ENCODE measurements at places on chromosomes 3 and 15. TPM values are rescaled to one million over a fixed set of nuclear protein-coding genes. Genes with fewer than 3 reads are reported as not detected.

DNA sequence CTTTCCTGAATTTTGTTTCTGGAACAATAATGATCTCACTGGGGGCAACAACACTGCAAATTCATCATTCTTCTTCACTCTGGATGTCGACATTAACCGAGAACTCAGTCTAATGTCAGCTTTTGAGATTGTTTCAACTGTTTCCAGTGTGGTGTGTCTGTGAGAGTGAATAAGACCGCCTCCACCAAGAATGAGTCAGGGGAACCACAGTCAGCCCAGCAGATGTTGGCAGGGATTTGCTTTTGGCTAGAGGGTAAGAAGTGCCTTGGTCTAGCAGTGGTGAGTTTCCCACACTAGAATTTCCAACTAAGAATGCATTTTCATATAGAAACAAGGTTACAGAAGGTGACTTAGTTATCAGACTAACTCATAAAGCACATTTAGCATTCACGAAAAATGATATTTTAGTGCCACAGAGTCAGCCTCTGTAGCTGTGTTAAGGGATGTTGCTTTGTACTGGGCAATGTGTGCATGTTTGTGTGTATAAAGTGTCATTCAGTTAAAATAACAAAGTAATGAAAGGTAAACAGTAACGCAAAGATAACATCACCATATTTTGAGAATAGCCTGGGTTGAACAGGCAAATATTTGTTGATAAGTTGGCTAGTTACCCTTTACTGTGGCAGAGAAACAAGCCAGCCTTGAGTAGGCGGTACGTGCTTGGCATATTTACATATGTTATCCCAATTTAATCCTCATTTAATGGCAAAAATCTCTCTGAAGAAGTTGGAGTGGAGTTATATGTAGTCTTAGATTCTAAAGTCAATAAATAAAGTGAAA lies 33.8 kb downstream of the DRD3 start:
- H3K36me3 ChIP-seq, result no peaks in the 10 kb centered on the region
- no peak overlapping the region for H3K27ac ChIP-seq
- H3K27me3 ChIP-seq, result no peaks in the 10 kb centered on the region
- peak; percentile 73 for DNase-seq
- peaks cover 7% of the 10 kb centered on the region for H3K4me1 ChIP-seq

DNA sequence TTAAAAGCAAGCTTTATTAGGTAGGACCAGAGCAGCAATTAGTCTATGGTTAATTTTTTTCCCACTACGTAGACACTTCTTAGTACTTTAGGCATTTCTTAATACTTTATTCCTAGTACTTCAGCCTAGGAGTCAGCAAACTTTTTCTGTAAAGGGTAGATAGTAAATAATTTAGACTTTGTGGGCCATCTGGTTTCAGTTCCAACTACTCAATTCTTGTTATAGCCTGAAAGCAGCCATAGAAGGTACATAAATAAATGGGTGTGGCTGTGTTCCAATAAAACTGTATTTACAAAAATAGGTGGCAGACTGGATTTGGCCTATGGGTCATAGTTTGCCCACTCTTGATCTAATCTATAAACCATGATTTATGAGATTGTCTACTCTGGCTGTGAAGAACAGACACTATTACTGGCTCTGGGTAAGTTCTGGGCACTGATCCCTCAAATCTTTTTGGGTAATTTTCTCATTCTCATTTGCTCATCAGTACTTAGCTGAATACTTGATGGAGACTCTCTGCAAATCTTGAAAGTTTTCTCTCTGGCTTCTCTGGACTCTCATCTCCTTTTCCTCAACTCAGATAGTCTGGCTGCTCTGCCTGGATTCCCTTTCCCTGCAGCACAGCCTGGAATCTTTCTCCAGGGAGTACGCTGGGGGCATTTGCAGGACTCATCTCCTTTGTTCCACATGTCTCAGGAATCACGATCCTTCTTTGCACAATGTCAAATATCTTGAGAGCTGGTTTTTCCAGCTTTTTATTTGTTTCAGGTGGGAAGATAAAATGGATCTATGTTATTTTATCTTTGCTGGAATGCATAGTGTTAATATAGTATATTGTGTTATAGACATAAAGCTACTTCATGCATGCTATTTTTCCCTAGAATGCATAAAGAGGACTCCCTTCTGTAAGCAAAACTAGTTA lies 524.8 kb upstream of the TBL1XR1 start:
- H3K27me3 ChIP-seq, result no peaks in the 10 kb centered on the region
- no peaks in the 10 kb centered on the region for H3K36me3 ChIP-seq
- no peak overlapping the region for H3K27ac ChIP-seq
- H3K4me3 ChIP-seq, result no peak overlapping the region
- DNase-seq, result no peak

DNA sequence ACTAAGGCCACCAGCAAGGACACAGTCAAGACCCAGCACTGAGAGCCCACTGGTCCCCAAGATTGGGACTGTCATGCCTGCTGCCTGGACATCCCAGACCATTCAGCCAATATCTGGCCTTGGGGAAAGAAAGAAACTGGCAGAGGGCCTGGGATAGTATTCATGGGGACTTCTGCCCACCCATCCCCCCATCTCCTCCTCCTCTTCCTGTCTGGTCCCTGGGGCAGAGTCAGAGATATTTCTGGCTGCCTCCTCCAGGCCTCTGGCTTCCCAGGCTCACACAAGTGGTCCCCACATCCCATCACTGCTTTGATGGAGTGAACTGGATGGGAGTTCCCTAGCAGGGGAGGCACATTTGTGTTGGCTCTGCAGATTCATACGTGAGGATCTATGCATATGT lies 4.2 kb upstream of the RASL12 start:
- no peaks in the 10 kb centered on the region for H3K36me3 ChIP-seq
- H3K4me1 ChIP-seq, result no peaks in the 10 kb centered on the region
- H3K27ac ChIP-seq, result no peak overlapping the region
- H3K4me3 ChIP-seq, result no peak overlapping the region

DNA sequence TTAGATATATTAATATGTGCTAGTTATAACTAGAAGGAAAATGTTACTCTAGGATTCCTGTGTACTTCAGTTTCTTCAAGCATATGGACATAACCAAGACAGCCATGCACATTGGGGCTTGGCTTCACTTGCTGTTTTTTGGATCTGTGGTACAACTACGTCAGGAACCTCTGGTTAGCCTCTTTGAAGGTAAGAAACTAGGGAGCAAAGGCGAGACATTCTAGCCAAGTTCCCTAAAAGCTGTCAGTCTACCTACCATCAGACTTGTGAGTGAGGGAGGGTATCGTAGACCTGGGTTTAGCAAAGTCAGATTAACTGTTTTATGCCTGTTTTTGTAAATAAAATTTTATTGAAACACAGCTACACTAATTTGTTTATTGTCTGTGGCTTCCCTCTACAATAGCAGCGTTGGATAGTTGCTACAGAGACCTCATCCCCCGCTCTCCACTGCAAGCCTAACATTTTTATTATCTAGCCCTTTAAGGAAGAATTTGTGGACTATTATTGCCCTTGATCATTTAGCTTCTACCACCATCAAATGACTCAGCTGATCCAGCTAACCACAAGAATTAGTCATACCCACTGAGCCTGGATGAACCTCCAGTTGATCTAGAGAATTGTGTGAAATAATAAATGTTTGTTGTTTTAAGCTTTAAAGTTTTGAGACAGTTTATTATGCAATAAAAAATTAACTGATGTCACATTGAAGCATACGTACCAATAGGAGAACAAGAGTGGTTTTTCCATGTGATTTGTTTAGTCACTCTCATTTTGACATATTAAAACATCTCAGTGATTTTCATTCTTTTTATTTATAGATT lies 58.1 kb downstream of the RSRC1 start:
- H3K27me3 ChIP-seq, result no peaks in the 10 kb centered on the region
- H3K27ac ChIP-seq, result no peak overlapping the region
- peaks cover 6% of the 10 kb centered on the region for H3K4me1 ChIP-seq
- DNase-seq, result peak; percentile 29
- no peak overlapping the region for H3K4me3 ChIP-seq

The RTP4 gene
- 1.0 TPM for total RNA-seq

- H3K4me3 ChIP-seq, result no peak overlapping the region
- peaks cover 5% of the 10 kb centered on the region for H3K4me1 ChIP-seq
- no peaks in the 10 kb centered on the region for H3K27me3 ChIP-seq
- no peaks in the 10 kb centered on the region for H3K36me3 ChIP-seq
- no peak for DNase-seq
Measured at GRCh38 chr3:151431940-151432339, 28.9 kb downstream of the IGSF10 start.

- DNase-seq, result no peak
- H3K4me3 ChIP-seq, result no peak overlapping the region
- H3K27me3 ChIP-seq, result no peaks in the 10 kb centered on the region
- H3K27ac ChIP-seq, result no peak overlapping the region
- H3K36me3 ChIP-seq, result no peaks in the 10 kb centered on the region
Measured at GRCh38 chr3:184255291-184256039, 5.9 kb downstream of the CAMK2N2 start.

GRCh38 chr15:73700041-73700842 lies 16.1 kb downstream of the CD276 start:
- H3K27me3 ChIP-seq, result no peaks in the 10 kb centered on the region
- peaks cover 34% of the 10 kb centered on the region for H3K4me1 ChIP-seq
- H3K27ac ChIP-seq, result no peak overlapping the region
- no peaks in the 10 kb centered on the region for H3K36me3 ChIP-seq
- H3K4me3 ChIP-seq, result no peak overlapping the region

The TRAT1 gene
- total RNA-seq, result 0.39 TPM

- no peak overlapping the region for H3K27ac ChIP-seq
- no peaks in the 10 kb centered on the region for H3K4me1 ChIP-seq
- no peak overlapping the region for H3K4me3 ChIP-seq
- no peaks in the 10 kb centered on the region for H3K27me3 ChIP-seq
- no peak for DNase-seq
Measured at GRCh38 chr15:46489276-46489675, 854.4 kb downstream of the SQOR start.

DNA sequence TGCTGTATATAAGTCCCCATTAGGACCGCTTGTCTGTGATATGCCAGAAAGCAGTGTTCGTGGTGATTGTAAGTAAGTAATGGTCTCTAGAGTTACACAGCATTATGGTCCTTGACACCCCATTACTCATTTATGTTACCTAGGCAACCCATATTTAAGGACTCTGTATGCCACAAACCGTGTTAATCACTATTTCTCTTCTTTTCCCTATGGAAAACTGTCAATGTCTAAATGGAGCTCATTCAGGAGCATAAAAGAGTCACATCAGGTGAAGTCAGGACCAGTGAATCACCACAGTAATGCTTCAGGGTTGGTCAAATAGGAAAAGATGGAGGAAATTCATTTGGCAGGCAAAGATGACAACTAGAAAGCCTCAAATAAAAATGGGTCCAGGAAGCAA lies 146.6 kb upstream of the PEX5L start:
- no peaks in the 10 kb centered on the region for H3K27me3 ChIP-seq
- H3K36me3 ChIP-seq, result no peaks in the 10 kb centered on the region
- no peak overlapping the region for H3K27ac ChIP-seq
- H3K4me3 ChIP-seq, result no peak overlapping the region
- DNase-seq, result no peak

DNA sequence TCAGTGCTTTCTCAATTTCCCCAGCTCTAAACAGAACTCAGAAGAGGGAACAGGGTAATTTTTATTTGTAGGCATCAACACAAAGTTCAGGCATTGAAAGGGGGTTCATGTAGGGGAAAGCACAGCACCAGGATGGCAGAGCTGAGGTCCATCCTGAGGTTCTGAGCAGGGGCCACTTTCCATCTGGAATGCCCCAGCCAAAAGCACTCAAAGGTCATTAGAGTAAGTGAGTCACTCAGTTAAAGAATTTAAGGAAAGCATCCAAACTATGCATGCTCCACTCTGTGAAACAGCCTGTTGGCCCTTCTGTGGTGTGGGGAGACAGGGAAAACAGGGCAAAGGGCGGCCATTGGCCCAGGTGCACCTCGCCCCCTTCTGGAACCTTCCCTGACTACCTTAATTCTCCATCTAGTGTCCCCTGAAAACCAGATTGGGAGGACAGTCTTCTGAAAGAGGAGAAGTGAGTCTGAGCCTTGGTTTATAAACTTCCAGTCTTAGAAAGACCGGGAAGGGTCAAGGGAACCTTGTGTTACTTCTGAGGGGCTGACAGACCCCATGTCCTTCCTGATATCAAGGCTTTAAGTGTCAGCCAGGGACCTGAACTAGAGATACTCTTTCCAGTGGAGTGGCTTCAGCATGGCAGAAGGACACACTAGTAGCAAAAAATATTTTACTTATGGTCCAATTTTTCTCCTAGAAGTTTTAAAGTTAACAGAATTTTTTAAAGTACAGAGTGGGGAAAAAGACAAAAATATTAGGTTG lies 133.3 kb downstream of the MYLK start:
- H3K27me3 ChIP-seq, result no peaks in the 10 kb centered on the region
- H3K4me3 ChIP-seq, result no peak overlapping the region
- no peak for DNase-seq
- H3K4me1 ChIP-seq, result no peaks in the 10 kb centered on the region

The AADACL2 gene
- total RNA-seq, result not detected

DNA sequence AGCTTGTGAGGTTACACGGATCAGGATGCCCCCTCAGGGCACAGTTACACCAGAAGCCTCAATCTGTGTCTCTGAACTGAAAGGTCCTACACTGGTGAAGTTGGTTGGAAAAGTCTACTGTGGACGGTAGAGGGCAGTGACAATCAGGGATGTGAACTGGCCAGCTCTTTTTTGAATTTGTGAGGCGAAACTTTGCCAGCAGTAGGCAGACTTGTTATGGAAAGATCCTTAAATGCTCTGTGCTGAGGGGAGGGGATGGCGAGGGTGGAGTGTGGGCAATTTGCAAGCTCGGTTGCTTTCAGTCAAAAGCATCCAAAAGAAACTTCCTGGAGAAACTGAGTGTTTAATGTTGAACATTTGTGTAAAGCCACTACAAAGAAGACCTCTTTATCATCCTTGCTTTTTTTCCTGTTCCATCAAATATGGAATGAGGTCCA lies 127.4 kb upstream of the ABHD17C start:
- H3K4me3 ChIP-seq, result no peak overlapping the region
- no peaks in the 10 kb centered on the region for H3K27me3 ChIP-seq
- peak; percentile 65 for DNase-seq
- H3K36me3 ChIP-seq, result no peaks in the 10 kb centered on the region
- H3K4me1 ChIP-seq, result no peaks in the 10 kb centered on the region

The NR1I2 gene
- 0.32 TPM for total RNA-seq

GRCh38 chr15:81723701-81724100 lies 322.1 kb downstream of the MEX3B start:
- no peaks in the 10 kb centered on the region for H3K27me3 ChIP-seq
- DNase-seq, result no peak
- H3K27ac ChIP-seq, result no peak overlapping the region
- H3K4me3 ChIP-seq, result no peak overlapping the region
- H3K4me1 ChIP-seq, result no peaks in the 10 kb centered on the region

Measured in adrenal gland (tissue), 19 donors.